ENCODE measurements at places on chromosomes 12 and 14.

DNA sequence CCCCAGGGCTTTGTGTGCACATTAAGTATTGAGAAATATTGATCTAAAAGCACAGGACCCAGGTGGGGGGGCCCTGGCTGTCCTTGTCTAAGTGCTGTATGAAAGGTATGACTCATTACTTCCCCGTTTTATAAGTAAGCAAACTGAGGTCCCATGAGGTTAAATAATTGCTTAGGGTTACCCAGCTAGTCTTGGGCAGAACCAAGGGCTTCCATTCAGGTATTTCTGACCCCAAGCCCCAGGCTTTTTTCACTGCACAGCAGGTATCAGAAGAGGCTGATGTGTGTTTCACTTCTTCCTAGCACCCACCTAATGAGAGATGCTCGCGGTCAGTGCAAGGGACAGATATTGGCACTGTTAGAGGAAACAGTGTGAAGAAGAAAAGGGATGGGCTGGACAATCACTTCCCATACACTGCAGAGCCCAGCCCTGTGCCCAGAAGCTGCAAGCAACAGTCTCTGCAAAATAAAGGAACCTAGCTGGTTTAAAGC lies 4.7 kb upstream of the TC2N start:
- no peak for DNase-seq

- no peak for DNase-seq
These were observed 187.6 kb downstream of the ETNK1 start for GRCh38 chr12:22812531-22812930.

GRCh38 chr12:25308756-25309155 lies 58.0 kb upstream of the KRAS start:
- no peak for DNase-seq

GRCh38 chr12:66441905-66442559 lies 139.7 kb downstream of the HELB start:
- DNase-seq: no peak

- DNase-seq: no peak
These were observed 13.0 kb downstream of the ATG14 start for GRCh38 chr14:55398679-55399078.

Data from NCI-H1694 treated with DMSO at 0.1 percent for 48 hours (cell line).